ENCODE measurements at places on chromosomes 6 and 20.

GRCh38 chr20:21874921-21875320 is 169.5 kb downstream of the PAX1 start:
- DNase-seq, result no peak

DNA sequence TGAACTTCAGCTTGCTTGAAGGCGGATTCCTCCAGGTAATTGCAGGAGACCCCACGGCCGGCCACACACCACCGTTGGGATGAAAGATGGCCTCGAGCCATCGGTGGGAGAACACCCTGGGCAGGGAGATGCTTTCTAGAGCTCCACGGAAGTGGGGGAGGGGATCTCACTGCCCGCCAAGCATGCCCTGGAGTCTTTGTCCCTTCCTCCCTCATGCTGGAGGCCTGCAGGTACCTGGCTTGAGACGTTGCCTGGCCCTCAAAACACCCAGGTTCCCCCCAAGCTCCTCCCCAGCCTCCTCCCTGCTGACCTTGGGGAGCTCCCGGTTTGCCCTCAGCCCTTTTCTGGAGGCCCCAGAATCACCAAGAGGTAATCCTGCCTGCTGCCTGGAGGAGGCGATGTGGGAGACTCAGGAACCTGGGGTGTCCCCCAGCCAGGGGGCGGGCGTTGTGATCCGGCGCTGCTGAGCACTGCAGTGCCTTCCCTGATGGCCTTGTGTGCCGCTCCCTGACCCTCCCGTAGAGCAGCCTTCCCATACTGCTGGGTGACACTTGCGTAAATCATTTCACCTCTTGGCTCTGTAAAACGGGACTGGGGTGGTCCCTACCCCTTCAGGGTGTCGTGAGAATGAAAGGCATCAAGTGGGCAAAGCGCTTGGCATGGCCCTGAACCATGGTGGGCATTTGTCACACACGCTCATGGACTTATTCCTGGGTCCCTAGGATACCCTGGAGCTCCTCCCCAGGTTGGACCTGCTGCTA is 91.4 kb downstream of the CEBPB start:
- DNase-seq, result no peak

DNA sequence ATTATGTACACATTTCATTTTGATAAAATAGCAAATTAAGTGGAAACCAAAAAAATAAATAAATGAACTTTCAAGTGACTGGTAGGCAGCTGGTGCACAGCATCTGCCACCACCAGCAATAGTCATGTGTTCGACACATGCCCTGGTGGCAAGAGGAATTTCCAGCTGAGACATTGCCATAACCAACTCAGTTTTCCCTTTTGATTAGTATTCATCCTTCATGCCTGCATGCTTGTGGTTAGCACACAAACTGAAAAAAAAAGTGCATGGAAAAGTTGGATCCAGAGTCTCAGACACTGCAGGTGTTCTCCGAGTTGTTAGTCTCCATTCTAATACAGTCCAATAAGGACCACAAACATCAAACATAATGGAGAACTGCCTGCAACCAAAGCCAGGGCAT is 156.0 kb upstream of the SOX4 start:
- DNase-seq, result no peak

GRCh38 chr20:823574-823902 is 10.0 kb upstream of the FAM110A start:
- DNase-seq, result no peak

DNA sequence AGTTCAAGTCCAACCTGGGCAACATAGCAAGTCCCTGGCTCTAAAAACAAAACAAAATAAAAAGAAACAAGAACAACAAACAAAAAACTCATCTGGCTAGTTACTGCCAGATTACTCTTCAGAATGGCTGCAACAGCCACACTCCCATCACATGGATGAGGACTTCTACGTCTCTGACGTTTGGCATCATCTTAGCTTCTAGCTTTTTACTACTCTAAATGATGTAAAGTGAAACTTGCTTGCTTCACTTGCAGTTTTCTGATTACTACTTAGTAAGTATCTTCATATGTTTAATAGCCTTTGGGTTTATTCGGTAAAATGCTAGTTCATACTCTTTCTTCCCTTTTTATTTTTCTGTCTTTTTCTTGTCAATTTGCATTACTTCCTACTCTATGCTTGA is 161.1 kb upstream of the CARMIL1 start:
- DNase-seq, result no peak

All from left forelimb (tissue), 1 donor.